ENCODE measurements at places on chromosomes 5 and 9. TPM values are rescaled to one million over a fixed set of nuclear protein-coding genes. Genes with fewer than 3 reads are reported as not detected.

The NDFIP1 gene
- 101 TPM for total RNA-seq

The FBP2 gene
- total RNA-seq: not detected

The FABP6 gene
- 0.87 TPM for total RNA-seq

- no peak for ATAC-seq
These were observed 90.2 kb downstream of the APBA1 start for GRCh38 chr9:69582018-69582417.

DNA sequence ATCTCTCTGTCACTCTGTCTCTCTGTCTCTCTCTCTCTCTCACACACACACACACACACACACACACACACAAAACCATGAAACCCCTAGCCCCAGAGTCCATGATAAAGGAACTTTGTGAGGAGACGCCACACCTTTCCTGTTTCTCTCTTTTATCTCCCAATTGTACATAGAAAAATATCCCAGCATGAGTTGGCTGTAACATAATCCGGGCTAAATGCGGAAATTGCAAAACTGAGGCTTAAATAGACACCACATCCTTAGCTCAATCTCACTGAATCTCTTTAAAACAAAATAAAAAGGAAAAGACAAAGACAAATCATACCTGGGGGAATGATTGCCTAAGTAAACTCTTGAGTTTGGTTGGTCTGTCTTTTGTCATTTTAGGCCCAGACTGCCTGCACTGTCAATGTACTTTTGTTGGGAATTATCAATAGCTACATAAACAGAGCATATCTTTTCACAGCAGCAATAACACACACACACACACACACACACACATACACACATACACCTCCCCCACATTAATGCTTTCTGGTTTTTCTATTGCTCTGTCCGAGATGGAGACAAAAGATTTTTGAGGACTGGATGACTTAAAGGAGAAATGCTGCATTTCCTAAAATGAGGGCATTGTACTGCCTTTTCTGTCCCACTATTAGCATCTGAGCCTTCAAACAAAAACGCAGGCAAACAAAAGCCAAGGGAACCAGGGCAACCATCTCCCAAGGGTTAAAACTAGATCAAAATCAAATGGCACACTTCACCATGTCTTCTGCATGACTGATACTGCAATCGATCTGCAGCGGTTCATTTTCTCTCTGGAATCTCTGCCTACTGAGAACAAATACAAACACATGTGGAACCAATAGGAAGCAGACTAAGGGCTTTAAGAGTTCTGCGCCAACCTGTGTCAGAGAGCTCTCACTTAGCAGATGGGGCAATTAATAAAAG lies 321.5 kb downstream of the NFIB start:
- no peak for ATAC-seq

Data from activated T-helper 17 cell treated with anti-CD3 and anti-CD28 coated beads, Interleukin-2, amount 50 U/mL, for 72 hours (primary cell).